Suppressor macrophage treated with lipopolysaccharide for 1 hour (primary cell): ENCODE measurements at places on chromosomes 12 and 14.
A peak's percentile ranks its signal among the peaks of the same experiment; 100 is the strongest.

DNA sequence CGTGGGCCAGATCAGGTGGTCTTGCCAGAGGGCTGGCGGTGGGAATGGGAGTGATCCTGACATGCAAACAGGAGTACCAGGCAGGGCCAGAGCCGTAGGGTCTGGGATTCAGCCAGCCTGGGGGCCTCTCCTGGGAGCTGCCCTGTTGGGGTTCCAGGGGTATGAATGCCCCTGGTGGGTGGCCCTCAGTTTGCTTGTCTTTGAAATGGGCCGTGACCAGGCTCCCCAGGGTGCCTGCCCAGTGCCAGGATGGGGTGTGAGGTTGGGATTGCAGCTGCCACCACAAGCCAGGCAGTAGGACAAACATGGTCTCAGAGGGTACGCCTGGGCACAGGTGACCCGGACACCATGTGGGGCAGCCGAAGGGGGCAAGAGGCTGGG, 168.8 kb downstream of the KIF26A start:
- DNase-seq, result no peak

GRCh38 chr14:93546642-93547041, 115.9 kb downstream of the UNC79 start:
- no peak for DNase-seq

GRCh38 chr12:105469701-105470100, 139.2 kb downstream of the C12orf75 start:
- DNase-seq, result no peak

GRCh38 chr14:59507752-59508103, 23.4 kb downstream of the JKAMP start:
- DNase-seq, result no peak

- peak; percentile 55 for DNase-seq
Measured at GRCh38 chr12:64392221-64392620, 1.7 kb upstream of the C12orf56 start.

DNA sequence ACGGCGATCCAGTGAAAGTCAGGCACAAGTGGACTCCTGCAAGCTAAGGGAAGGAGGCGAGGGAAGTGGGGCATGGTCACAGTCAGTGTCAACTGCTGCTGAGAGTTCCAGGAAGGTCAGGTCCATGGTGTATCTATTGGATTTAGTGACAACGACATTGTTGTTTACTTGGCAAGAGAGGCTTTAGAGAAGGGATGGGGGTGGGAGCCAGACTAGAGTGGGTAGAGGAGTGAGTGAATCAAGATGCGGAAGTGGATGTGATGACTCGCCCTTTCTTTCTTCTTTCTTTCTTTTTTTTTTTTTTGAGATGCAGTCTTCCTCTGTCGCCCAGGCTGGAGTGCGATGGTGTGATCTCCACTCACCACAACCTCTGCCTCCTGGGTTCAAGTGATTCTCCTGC, 12.5 kb downstream of the P2RX7 start:
- DNase-seq, result peak; percentile 81

DNA sequence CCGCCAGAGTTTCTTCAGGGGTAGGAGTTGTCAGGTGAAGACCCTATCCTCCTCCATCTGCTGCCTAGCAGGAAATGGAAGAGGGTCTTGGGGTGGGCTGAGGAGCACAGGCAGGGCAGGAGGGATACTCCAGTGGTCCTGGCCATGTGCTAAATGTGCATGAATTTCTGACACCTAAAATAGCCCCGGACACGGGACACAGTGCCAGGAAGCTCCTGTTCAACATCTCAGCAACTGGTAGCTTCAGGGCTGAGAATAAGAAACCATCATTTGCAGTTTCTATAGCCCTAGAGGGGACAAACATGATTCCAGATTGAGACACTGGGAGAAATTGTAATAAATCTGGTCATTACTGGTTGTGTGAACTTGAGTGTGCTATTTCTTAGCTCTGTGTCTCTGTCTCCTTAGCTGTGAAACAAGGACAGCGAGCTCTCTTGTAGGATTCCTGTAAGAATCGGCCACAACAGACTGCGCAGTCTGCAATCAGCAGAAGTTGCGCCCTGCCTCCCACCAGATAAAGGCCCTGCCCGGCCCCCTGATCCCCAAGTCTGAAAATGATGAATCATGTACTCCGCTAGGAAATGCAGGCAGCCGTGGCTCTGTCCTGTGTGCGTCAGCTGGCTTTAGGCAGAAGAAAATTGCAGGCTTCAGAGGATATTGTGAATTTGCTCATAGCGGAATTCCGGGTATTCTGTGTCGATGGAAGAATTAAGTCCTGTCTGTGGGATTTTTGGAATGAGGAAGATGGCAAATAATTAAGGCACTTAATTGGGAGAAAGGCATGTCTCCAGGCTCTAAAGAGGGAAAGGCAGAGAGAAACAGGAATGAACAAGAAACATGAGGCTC, 35.2 kb upstream of the MEG3 start:
- no peak for DNase-seq

DNA sequence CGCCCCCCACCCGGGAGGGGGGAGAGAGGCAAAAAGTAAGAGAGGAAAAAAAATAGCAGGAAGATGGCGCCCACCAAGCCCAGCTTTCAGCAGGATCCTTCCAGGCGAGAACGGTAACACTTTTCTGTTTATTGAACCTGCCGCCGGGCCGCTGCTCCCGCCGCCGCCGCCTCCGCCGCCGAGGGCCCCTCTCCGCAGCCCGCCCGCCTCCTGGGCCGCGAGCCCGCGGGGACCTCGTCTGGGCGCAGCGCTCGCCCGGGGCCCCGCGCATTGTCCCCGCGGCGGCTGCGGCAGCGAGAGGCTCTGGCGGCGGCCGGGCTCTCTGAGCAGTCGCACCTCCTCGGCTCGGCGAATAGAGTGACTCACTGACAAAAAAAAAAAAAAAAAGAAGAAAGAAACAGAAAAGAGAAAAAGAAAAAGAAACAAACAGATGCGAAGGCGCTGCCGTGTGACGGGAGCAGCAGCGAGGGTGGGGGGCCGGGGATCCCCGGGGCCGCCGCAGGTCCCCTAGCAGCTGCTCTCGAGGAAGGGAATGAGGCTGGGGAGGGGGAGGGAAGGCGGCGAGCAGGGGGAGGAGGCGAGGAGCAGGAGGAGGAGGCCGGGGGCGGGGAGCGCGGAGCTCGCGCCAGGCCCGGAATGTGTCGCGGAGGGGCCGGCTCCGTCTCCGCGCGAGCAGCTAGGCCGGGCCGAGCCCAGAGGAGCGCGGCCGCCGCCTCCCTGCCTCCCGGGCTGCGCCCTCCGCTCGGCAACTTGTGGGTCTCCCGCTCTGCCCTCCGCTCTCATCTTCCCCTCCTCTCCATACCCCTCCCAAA, 781 bp downstream of the NPAS3 start:
- peak; percentile 58 for DNase-seq

DNA sequence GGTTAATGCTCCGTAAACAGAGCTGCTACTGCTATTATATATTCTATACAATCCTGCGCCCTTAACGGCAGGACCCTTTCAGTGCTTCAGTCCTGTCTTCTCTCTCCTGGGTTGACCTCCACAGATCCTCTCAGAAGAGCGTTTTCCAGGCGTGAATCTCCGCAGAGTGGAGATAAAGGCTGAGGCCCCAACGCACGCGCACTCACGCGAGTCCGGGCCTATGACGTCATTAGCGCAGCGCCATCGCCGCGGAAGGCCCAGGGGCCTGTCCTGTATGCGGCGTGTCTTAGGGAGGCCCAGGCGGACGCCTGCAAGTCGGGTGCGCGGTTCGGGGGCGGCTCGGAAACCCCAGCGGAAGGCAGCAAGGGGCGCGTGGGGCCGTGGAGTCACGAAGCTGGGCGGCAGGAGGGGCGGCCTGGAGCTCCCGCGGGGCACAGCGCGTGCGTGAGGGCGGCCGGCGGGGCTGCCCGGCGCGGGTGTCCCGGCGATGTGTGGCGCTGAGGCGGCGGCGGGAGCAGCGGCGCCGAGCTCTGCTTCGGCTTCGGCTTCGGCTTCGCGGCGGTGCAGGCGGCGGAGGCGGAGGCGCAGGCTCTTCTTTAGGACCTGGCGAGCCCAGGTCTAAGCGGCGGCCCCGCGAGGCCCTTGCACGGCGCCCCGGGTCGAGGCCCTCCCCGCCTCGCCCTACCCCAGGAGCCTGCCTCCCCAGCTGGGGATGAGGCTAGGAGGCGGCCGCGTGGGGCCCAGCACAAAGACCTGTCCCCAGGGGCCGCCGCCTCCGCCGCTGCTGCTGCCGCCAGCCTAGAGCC, at the start of gene MAPKAPK5:
Gene MAPKAPK5 (plus strand): TSS at position 479 of the 806 bp plus-strand sequence. CDS start 506 bp downstream, outside the sequence.
- DNase-seq, result peak; percentile 99

DNA sequence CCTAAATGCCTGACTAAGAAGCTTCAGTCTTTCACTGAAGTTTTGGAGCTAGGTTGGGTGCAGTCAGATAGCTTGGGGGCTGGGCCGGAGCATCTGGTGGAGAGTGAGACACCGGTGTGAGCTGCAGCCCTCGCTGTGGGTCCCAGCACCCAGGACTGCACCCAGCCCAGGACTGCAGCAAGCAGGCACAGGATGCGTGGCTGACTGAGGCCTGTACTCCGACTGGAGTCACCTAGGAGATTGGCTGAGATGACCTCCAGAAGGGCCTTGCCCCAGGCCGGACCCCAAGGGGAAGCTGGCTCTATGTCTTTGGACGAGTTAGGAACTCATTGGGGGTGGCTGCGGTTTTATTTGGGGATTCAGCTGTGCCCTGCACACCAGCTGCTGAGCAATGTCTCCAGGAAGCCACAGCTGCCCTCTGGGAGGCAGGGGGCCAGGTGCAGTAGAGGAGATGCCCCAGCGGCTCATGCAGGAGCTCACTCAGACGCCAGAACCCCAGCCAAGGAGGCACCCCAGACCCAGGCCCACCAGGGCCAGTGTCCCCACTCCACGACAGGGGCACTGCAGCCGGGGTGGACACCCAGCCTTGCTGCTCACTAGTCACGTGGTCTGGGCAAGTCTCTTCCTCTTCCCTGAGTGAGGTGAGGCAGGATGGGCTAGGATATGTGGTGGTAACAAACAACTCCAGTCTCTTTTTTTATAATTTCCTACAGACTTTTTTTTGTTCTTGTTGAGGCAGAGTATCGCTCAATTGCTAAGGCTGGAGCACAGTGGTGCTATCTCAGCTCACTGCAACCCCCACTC, 31.8 kb upstream of the RCOR1 start:
- no peak for DNase-seq

DNA sequence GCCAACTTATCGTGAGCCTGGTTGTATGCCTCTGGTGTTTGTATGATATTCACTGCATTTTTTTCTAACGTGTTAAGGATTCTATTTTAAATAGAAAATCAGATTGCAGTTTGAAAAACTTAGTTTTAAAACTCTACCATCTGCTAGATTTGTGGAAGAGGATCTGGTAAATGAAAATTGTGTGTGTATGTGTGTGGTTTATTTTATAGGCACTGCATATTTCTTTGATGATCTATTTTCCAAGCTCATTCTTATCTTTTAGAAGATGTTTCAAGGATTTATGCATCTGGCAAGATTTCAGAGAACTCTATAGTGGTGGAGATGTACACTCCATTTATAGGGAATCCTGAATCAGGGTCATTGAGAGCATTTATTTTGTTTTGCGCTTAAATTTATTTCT, 69.8 kb downstream of the HMGA2 start:
- no peak for DNase-seq
